ENCODE measurements at places on chromosomes 3 and 15.

- no peak for DNase-seq
Measured at GRCh38 chr15:47332481-47332880, 384.8 kb upstream of the SEMA6D start.

DNA sequence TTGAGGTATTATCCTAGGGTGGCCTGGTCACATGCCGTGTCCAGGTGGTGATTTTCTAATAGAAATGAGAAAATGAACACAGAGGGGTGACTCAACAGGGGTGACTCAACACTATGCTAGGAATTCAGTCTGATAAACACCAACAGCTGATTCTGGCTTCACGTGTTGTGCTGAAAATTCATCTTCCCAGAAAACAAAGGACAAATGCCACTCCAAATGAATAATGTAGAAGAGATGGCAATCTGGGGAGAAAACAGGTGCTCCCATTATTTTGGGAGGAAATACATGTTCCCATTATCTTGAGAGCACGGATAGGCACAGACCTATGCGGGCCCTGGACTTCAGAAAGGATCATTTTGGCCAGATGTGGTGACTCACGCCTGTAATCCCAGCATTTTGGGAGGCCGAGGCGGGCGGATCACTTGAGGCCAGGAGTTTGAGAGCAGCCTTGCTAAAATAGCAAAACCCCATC, 101.2 kb upstream of the MEX3B start:
- no peak for DNase-seq

GRCh38 chr3:167228135-167228534, 152.0 kb downstream of the ZBBX start:
- DNase-seq = no peak

DNA sequence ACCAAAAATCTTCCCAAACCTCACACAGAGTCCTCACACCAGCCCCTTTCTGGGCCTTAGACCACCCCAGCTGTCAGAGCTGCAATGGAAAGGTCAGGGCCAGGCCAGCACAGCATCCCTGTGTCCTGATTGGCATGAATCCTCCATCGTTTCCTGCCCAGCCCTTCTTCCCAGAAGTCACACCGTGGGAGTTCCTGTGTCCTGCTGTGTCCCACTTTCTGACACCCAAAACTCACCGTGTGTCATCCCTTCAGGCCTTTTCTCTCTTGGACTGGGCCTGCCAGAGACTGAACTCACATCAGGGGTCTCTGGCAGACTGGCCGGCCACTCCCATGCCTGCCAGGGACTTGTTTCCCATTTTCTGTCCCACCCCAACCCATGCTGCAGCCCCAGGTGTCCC, 32.5 kb upstream of the CHRNB4 start:
- DNase-seq = no peak

DNA sequence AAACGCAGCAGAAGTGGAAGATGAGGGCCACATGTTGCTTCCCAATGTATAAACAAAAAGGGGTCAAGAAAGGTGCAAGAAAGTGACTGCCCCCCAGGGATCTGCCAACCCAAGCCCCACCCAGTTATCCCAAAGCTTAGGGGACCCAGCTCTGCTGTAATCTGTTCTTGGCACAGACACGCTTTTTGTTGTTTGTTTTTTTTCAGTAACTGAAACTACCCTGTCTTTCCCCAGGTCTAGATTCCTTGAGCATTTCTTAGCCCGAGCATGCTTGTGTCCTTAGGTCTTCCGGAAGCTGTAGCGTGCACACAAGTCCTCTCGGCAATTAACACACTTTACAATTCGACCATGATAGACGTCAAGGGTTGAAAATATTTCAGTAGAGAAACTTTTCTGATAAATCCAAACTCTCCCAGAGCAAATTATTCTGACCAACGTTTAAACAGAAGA, 8.5 kb upstream of the PPARG start:
- no peak for DNase-seq

- no peak for DNase-seq
Measured at GRCh38 chr3:138825336-138825735, 9.4 kb downstream of the PIK3CB start.

DNA sequence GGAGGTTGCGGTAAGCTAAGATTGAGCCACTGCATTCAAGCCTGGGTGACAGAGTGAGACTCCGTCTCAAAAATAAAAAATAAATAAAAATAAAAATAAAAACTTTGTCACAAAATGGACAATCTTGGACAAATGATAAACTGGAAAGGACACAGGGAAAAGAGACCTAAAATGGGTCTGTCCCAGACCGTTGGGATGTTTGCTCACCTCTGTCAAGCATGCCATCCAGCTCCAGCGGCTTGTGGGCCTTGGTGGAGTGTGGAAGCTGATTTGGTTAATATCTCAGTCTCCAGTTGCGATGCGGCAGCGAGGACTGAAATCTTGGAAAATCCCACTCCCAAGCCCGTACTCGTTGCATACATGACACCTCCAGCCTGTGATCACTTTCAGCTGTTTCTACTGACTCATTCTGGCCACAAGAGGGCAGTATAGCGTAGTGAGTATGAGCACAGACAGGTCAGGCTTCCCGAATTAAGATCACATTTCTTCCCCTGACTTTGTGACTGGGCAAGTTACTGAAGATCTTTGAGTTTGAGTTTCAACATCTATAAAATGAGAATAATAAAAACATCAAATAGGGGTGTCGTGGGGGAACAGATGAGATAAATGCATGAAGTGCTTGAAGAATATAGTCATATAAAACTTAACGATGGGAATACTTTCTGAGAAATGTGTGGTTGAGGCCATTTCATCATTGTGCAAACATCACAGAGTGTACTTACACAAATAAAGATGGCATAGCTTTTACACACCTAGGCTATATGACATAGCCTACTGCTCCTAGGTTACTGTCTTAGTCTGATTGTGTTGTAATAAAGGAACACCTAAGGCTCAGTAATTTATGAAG, 19.6 kb upstream of the MOBP start:
- peak; percentile 41 for DNase-seq

- no peak for DNase-seq
Measured at GRCh38 chr3:46693038-46693891, at the start of gene ALS2CL. TSS of gene ALS2CL (minus strand) at chr3:46693679. CDS start at chr3:46689440, 4,239 bp downstream.

GRCh38 chr15:94119298-94119811, 112.0 kb upstream of the MCTP2 start:
- DNase-seq = no peak

All from activated CD8-positive, alpha-beta memory T cell treated with anti-CD3 and anti-CD28 coated beads for 48 hours (primary cell).